ENCODE measurements at places on chromosomes 2 and 18.
A peak's percentile ranks its signal among the peaks of the same experiment; 100 is the strongest.

- DNase-seq = peak; percentile 4
Measured at GRCh38 chr2:143030127-143030526, 99.1 kb upstream of the ARHGAP15 start.

GRCh38 chr2:196274387-196274809 is 103.0 kb upstream of the STK17B start:
- DNase-seq = peak; percentile 60

GRCh38 chr18:42525905-42526304 is 570.9 kb downstream of the PIK3C3 start:
- DNase-seq = no peak

GRCh38 chr18:44130376-44130942 is 550.2 kb upstream of the SETBP1 start:
- DNase-seq = no peak

GRCh38 chr2:70477441-70477844 is 76.2 kb downstream of the TGFA start:
- DNase-seq = no peak

All from skeletal muscle cell (primary cell).